ENCODE measurements at places on chromosomes 12 and 14.
A peak's percentile ranks its signal among the peaks of the same experiment; 100 is the strongest.

GRCh38 chr12:48311313-48311712 is 39.4 kb downstream of the ZNF641 start:
- no peak for DNase-seq

GRCh38 chr14:75013290-75013689 is 10.6 kb downstream of the EIF2B2 start:
- peak; percentile 54 for DNase-seq

- DNase-seq = peak; percentile 87
Observed at GRCh38 chr12:49827401-49828099, 663 bp downstream of the NCKAP5L start.

GRCh38 chr14:36805131-36805559 is 143.5 kb downstream of the PAX9 start:
- peak; percentile 44 for DNase-seq

- DNase-seq = no peak
Observed at GRCh38 chr12:12700254-12700653, 4.3 kb upstream of the GPR19 start.

GRCh38 chr12:123054371-123054770 is 73.9 kb downstream of the ARL6IP4 start:
- DNase-seq = no peak

- DNase-seq = no peak
Observed at GRCh38 chr12:31967539-31967938, 8.3 kb downstream of the RESF1 start.

- DNase-seq = no peak
Observed at GRCh38 chr12:1933342-1934051, 15.0 kb upstream of the CACNA2D4 start.

GRCh38 chr12:10501030-10501429 is 4.7 kb upstream of the EIF2S3B start:
- DNase-seq = no peak

DNA sequence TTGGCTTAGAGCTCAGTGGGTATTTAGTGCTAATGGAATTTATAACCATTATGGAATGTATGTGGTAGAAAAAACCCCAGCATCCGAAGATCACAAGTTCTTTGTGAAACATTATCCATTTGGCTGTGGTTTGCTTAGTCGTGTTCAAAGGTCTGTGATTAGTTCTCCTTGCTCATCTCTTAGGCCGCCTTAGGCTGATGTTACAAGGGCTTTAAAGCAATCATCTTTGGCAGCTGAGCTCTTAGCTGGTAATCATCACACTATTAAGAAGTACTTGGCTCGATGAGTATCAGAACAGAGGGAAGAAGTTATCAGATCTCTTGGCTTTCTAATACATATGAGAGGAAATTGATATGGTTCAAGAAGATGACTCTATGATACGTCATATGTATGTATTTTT is 124.1 kb upstream of the E2F7 start:
- no peak for DNase-seq

DNA sequence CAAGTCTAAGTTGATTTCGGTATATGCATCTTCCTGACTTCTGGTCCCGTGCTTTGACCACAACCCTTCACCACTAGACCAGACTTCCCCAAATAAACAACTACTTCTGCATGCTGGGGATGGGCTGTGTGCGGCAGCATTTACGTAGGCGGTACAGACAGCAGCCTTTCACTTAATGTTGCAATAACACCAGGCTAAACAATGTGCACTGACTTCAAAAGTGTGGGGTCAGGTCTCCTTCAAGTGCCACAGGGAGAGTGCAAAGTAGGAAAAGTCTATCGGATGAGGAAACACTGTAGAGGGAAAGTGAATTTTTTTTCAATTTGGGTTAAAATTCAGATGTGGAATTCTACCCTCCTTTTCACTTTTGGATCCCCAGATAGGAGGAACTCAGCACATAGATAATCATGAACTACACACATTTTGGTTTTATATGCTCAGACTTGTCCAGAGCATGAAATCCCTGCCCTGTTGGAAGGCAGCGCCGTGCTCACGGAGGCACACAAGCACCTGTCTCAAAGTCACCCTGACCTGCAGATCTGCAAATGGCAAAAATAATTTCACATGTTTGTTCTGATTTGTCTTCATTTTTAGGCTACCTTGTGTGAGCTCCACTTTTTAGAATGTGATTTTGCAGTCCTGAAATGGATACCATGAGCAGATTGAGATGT is 3.6 kb upstream of the FOS start:
- peak; percentile 52 for DNase-seq

DNA sequence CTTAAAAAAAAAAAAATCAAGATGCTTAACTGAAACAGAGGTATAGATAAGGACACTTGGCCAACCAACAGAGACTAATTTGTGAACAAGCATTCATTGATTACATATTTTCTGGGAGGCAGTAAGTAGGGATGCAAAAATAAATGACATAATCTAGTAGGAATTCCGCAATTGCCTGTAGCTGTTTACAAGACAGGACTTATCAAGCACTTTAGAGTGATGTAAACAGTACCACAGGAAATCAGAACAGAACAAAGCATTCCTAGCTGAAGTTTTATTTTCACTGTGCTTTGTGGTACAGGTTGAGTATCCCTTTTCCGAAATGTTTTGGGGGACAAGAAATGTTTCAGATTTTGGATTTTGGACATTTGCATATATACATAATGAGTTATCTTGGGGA is 68.2 kb upstream of the FGD4 start:
- DNase-seq = no peak

- DNase-seq = no peak
Observed at GRCh38 chr12:25929142-25929541, 29.3 kb upstream of the RASSF8 start.

- no peak for DNase-seq
Observed at GRCh38 chr12:31315044-31315715, 10.8 kb downstream of the SINHCAF start.

DNA sequence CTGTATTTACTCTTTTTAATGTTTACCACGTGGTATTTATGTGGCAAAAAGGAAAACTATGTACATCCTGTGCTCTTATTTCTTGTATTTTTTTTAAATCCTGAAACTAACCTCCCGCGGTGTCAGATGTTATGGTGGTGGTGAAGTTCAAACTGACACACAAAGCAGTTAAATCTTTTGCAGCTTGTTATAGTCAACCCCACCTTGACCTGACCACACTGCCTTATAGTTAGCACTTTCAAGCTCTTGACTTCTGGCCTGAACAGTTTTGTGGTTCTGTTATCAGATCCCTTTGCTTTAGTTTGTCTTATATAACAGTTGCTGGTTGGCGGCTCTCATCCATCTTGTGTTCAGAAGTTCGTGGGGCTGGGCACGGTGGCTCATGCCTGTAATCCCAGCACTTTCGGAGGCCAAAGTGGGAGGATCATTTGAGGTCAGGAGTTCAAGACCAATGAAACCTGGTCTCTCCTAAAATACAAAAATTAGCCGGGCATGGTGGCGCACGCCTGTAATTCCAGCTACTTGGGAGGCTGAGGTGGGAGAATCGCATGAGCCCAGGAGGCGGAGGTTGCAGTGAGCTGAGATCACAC is 2.1 kb downstream of the UNG start:
- no peak for DNase-seq

DNA sequence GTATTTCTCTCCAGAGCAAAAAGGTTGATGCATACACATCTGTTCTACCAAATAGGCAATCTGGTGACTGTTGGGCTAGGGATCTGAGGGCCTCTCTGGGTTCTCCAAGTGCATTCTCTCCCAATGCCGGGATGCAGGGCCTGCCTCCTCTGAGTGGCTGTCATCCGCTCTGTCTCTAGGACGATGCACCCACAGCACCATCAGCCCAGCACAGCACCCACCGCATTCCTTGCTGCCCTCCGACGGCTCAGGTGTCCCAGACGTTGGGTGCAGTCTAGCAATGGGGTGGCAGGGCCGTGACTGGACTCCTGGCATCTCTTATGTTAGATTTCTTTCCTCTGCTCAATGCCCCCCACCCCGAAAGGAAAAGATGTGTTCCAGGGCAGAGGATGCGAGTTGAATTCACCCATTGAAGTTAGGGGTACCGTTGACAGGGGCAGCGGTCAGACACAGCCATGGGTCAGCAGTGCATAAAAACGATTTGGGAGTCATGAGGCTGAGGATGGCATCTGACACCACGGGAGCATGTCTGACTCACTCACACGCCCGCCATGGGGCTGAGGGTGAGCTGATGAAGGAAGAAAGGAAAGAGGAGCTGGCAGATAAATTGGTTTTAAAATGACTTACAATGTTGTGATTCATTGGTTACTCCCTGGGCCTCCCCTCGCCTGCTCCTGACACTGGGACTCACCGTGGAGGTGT is 93.2 kb upstream of the C14orf180 start:
- DNase-seq = no peak

- no peak for DNase-seq
Observed at GRCh38 chr12:97464385-97465321, 2.0 kb downstream of the RMST start.

DNA sequence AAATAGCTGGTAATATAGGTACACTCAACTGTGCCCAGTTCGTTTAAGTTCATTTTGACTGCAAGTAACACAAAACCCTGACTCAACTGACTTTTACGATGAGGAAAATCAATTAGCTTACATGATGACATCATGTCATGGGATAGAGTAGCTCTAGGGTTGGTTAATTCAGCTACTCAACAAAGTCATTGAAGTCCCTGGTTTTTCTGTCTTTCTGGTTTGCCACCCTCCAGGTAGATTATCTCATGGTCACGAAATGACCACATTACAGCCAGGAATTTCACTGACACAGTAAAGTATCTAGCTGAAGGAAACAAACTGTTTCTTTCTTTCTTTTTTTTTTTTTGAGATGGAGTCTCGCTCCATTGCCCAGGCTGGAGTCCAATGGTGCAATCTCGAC is 68.5 kb upstream of the FUT8 start:
- DNase-seq = no peak

- DNase-seq = no peak
Observed at GRCh38 chr14:50521912-50522341, 10.4 kb downstream of the MAP4K5 start.

DNA sequence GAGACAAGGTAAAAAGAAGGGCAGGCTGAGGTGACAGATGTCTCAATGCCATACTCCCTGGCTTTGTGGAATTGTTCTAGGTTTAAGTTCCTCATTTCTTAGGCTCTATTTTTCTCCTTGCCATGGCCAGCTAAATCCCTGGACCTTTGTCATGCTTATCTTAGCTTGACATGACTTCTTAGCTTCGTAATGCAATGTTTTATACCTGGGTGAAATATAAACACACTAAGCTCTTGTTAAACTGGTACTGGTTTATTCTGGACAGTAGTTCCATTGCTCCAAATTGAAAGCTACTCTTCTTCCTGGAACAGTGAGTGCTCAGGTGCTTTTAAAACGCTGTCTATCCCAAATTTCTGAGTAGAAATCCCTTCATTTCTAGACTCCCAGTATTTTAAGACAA is 17.4 kb upstream of the ARHGAP5 start:
- no peak for DNase-seq

DNA sequence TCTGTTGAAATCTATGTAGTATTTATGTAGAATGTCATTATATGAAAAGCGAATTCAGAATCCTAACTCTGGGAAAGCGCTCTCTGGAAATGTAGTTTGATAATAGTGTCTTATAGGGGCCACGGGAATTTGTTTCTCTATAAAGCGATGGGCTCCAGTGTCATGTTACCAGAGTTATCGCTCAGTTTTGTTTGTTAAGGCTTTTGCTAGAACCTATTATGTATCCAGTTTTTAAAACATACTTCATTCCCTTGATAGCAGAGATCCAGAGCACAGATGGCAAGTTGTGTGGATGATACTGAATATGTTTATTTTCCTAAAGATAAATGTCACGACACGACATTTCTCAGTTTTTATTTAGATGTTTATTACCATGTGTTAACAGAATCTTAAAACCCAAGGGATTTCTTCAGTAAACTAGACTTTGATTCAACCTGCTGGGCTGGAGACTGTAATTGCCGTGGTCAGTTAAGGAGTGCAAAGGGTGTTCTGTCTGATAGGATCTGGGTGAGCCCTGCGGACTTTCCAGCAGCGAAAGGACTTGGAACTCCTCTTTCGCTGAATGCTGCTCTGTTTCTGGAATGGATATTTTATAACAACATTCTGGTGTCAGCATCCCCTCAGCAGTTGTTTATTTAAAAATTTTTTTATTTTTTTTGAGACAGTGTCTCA is 1.7 kb upstream of the DNAH10 start:
- DNase-seq = no peak

DNA sequence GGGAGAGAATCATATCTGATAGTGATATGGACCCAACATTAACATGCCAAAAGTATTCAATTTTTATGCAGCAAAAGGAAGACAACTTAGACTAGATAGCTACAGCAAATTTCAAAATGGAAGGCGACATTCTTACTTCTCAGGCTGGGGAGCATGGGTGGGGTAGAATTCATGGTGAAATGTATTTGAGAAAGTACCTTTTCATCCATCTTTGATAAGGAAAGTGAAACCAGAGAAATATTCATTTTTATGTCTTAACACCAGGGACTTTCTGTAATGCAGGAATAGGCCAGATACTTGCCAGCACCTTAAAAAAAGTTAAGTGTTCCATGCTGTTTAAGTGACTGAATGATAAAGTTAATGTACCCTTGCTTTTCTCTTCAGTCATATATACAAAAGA is 13.4 kb downstream of the BTG1 start:
- no peak for DNase-seq

DNA sequence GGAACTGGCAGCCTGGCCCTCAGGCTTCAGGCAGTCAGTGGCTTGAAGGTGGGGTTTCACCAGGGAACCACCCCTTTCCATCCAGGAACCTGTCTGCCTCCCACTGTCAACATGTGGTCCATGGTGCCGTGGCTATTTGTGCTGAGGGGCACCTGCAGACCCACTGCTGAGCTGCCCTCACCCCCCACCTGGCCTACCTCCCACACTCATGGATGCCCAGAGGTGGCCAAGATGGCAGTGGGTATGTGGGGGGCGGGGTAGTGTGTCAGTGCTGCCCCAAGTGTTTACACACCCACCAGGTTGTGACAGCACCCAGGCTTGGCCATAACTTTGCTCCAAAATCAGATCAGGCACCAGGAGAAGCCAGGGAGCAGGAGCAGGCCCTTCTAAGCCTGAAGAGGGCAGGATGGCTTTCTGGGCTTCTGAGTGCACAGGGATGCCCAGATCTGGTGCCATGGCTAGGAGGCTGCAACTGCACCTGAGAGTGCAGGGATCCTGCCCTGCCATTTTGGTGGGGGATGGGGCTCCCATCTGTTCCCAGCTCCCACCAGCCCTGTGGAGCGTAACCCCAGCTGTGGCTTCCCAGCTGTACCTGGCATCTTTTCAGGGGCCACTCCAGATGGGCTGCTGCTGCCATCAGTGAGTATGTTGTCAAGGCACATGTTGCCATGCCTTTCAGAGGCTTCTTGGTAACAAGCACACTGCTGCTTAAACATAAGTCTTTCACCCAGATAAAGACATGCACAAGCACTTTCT is 263.9 kb downstream of the LRIG3 start:
- DNase-seq = no peak

DNA sequence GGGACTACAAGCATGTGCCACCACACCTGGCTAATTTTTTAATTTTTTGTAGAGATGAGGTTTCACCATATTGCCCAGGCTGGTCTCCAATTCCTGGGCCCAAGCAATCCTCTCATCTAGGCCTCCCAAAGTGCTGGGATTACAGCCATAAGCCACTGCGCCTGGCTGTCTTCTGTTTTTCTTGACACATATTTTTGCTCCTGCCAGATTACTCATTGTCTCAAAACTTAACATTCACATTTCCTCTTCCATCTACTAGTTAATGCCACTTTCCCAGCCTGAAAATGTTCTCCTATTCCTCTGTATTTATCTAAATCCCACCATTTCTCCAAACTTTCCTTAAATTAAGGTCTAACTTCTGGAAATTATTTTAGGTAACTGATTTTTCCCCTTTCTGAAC is 36.2 kb upstream of the KCNH3 start:
- no peak for DNase-seq

GRCh38 chr12:112577473-112578329 is 159.0 kb downstream of the PTPN11 start:
- no peak for DNase-seq

GRCh38 chr12:24494401-24494800 is 454.5 kb downstream of the BCAT1 start:
- DNase-seq = no peak

All from left ventricle myocardium superior (tissue), 1 donor.